ENCODE measurements at places on chromosomes 3 and 15. TPM values are rescaled to one million over a fixed set of nuclear protein-coding genes. Genes with fewer than 3 reads are reported as not detected.

Gene THAP10
- 1.4 TPM for total RNA-seq

- H3K27me3 ChIP-seq = no peaks in the 10 kb centered on the region
- H3K36me3 ChIP-seq = no peaks in the 10 kb centered on the region
- no peak overlapping the region for H3K27ac ChIP-seq
These were observed 192.6 kb upstream of the ALCAM start for GRCh38 chr3:105174017-105174615.

Gene BOC
- total RNA-seq = 8.8 TPM

DNA sequence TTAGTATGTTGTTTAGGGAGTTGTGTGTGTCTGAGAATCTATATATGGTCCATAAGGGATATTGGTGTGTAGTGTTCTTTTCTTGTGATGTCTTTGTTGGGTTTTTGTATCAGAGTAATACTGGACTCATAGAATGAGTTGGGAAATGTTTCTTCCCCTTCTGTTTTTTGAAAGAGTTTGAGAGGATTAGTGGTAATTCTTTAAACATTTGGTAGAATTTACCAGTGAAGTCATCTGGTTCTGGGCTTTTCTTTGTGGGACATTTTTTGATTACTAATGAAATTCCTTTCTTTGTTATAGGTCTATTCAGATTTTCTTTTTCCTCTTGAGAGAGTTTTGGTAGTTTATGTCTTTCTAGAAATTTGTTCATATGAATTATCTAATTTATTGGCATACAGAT lies 16.9 kb downstream of the ACKR2 start:
- DNase-seq = no peak
- H3K27ac ChIP-seq = no peak overlapping the region
- H3K4me1 ChIP-seq = no peaks in the 10 kb centered on the region

- no peak for DNase-seq
- no peak overlapping the region for H3K4me3 ChIP-seq
- H3K36me3 ChIP-seq = no peaks in the 10 kb centered on the region
- H3K4me1 ChIP-seq = peaks cover 3% of the 10 kb centered on the region
These were observed 61.8 kb upstream of the CMSS1 start for GRCh38 chr3:99755831-99756230.

GRCh38 chr15:40558952-40559742 lies 5.7 kb downstream of the CCDC32 start:
- H3K27ac ChIP-seq = peak overlapping the region; percentile 69
- H3K27me3 ChIP-seq = no peaks in the 10 kb centered on the region
- H3K4me1 ChIP-seq = peaks cover 46% of the 10 kb centered on the region

Gene TRAT1
- total RNA-seq = 7.5 TPM

DNA sequence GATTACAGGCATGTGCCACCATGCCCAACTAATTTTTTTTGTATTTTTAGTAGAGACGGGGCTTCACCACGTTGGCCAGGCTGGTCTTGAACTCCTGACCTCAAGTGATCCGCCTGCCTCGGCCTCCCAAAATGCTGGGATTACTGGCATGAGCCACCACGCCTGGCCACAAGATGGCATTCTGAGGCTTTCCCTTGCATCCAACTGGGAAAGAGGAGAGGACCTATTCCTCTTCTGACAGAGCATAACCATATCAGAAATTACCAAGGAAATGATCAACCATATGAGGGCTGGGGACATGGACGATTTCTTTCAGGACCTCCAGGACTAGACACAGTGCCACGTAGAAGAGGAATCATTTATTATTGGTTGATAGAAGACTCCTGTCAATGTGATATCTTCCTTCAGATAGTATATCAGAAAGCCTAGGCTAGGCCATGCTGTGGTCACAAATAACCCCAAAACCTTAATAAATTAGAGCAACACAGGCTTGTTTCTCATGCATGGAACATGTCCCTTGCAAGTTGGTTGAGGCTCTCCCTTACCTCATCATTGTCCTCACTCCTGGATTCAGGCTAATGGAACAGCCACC lies 372.3 kb upstream of the IL12A start:
- no peaks in the 10 kb centered on the region for H3K27me3 ChIP-seq
- H3K4me3 ChIP-seq = no peak overlapping the region
- no peak overlapping the region for H3K27ac ChIP-seq

- no peak overlapping the region for H3K4me3 ChIP-seq
- H3K4me1 ChIP-seq = peaks cover 15% of the 10 kb centered on the region
- no peak for DNase-seq
- no peak overlapping the region for H3K27ac ChIP-seq
- no peaks in the 10 kb centered on the region for H3K36me3 ChIP-seq
These were observed 52.6 kb downstream of the ARNT2 start for GRCh38 chr15:80456517-80457492.

- no peak for DNase-seq
- no peaks in the 10 kb centered on the region for H3K4me1 ChIP-seq
- no peak overlapping the region for H3K4me3 ChIP-seq
- no peak overlapping the region for H3K27ac ChIP-seq
- peaks cover 95% of the 10 kb centered on the region for H3K36me3 ChIP-seq
These were observed 21.9 kb downstream of the LTF start for GRCh38 chr3:46442576-46443530.

Data from spleen (tissue), 13 donors.